ENCODE measurements at places on chromosomes 7 and 10. TPM values are rescaled to one million over a fixed set of nuclear protein-coding genes. Genes with fewer than 3 reads are reported as not detected.
A peak's percentile ranks its signal among the peaks of the same experiment; 100 is the strongest.

GRCh38 chr10:48302515-48303476, 3.7 kb upstream of the MAPK8 start:
- DNase-seq: no peak

GRCh38 chr7:120611975-120612374, 246.0 kb downstream of the TSPAN12 start:
- no peak for DNase-seq

- no peak for DNase-seq
These were observed 156.2 kb upstream of the THSD7A start for GRCh38 chr7:11988186-11988585.

DNA sequence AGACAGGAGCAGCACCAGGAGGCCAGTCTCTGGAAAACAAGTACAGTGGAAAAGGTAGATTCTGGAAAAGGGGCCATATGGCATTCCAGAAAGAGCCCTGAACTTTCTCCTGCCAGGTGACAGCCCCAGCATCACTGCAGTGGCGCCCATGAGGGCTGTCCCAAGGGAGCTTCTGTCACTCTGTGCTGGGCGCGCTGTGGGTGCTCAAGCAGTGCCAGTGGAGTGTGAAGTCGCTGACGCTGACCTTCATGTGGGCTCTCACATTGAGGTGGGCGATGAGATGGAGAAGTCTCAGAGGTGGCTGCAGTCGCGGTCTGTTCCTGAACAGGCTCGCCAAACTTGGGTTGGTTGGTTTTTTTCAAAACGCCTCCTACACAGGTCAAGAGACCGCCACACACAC, 38.2 kb downstream of the FKBP6 start:
- no peak for DNase-seq

GRCh38 chr10:101452593-101452992, 98.6 kb downstream of the BTRC start:
- no peak for DNase-seq

DNA sequence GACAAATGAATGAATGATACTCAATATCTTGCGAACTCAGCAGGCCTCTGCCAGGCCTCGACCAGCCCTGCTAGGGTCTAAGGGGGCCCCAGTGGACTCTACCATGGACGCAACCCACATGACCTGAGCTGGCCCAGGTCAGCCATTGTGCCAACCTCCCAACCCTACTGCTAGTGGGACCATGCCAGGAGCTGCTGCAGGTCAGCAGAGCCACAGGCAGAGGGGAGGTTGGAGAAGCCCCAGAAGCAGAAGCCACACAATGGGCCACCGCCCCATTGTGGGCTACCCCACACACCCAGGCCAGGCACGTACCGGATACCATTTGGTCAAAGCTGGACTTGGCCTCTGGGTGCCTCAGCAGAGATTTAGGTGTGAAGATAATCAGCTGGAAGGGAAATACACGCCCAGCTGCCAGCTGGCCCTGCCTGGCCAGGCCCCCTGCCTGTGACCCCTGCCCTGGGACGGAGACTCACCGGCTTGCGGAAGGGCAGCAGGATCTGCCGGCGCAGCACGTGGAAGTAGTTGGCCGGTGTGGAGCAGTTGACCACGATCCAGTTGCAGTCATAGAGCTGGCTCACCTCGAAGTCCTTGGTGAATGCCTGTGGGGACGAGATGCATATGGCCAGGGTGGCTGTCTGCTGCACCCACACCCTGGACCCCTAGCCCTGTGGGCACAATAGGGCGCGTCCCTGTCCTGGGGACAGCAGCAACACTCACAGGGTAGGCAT, 24.5 kb downstream of the OGDHL start:
- DNase-seq: no peak

DNA sequence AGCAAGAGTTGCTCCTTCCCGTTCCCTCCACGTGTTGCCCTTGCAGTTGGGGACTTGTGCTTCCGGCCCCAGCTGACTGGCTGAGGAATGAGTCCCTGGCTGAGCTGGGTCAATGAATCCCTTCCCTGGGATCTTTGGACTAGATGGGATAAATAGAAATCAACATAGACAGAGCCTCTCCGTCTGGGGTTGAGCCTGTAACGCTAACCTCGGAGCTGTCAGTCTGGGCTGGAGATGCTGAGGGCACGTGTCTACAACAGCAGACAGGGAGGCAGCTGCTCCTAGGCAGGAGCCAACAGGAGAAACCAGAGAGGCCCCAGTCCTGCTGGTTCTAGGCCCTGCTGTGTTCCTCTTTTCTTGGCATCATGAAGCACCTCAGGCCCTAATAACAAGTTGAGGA, 42.3 kb upstream of the HSPA12A start:
- no peak for DNase-seq

DNA sequence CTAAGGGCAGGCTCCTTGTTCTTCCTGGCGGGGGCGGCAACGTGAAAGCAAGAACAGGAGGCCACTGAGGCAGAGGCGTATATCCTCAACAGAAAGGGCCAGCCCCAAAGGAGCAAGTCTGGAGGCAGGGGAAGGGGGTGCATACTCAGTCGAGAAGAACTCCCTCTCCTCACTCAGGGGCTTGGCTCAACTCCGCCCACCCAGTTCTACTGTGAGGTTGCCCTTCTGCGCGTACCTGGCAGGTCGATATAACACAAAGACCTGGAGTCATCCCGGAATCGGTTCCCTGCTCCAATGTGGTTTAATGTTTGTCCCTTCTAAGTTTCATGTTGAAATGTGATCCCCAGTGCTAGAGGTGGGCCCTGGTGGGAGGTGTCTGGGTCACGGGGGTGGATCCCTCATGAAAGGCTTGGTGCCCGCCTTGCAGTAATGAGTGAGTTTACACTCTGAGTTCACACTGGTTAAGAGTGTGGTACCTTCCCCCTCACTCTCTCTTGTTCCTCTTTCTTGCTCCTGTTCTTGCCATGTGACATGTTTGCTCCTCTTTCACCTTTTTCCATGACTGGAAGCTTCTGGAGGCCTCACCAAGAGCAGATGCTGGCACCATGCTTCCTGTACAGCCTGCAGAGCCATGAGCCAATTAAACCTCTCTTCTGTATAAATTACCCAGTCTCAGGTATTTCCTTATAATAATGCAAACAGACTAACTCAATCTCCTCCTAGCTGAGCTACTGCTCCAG, 32.6 kb downstream of the GSDME start:
- no peak for DNase-seq

DNA sequence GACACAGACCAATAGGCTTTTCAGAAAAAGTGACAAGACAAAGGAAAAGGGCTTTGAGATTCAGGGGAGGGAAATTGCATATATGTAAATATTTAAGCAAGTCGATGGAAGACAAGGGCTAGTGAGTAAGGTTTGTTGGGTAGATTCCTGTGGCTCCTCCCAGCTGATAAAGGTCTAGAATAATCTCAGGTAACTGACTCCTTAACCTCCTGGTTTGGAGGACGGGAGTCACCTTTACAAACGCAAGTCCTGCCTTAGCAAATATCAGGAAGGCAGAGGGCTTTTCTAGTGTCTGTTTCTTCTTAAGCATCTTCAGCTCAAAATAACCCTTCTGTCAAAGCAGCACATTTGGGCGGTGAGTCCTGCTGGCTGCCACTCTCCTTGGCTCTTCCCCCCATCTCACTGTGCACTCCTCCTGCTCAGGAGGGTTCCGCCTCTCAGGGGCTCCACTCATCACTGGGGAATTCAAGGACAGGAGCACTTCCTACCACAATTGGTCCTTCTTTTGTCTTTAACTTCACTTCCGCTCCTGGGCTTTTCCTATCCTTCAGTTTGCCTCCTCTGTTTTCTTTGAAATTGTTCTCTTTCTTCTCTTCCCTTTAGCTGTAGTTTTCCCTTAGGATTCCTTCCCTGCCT, 496.3 kb upstream of the KLF6 start:
- peak; percentile 8 for DNase-seq

- DNase-seq: no peak
These were observed 91.3 kb upstream of the FAM171A1 start for GRCh38 chr10:15462253-15462897.

- DNase-seq: peak; percentile 41
These were observed 1.5 kb upstream of the CCDC3 start for GRCh38 chr10:13003004-13003403.

- DNase-seq: no peak
These were observed 224.7 kb upstream of the SH2B2 start for GRCh38 chr7:102061981-102062390.

The GPR85 gene
- total RNA-seq: 1.3 TPM

The FAM241B gene
- 4.3 TPM for total RNA-seq

The SBDS gene
- 112 TPM for total RNA-seq

The ABCC2 gene
- total RNA-seq: 0.72 TPM

The FAM24B gene
- total RNA-seq: not detected

The SYT15 gene
- total RNA-seq: not detected

The OR2A42 gene
- total RNA-seq: not detected

The LRRN3 gene
- not detected for total RNA-seq

Data from MG63 (cell line).